Breast epithelium (tissue), 4 donors: ENCODE measurements at places on chromosomes 2 and 18. TPM values are rescaled to one million over a fixed set of nuclear protein-coding genes. Genes with fewer than 3 reads are reported as not detected.

DNA sequence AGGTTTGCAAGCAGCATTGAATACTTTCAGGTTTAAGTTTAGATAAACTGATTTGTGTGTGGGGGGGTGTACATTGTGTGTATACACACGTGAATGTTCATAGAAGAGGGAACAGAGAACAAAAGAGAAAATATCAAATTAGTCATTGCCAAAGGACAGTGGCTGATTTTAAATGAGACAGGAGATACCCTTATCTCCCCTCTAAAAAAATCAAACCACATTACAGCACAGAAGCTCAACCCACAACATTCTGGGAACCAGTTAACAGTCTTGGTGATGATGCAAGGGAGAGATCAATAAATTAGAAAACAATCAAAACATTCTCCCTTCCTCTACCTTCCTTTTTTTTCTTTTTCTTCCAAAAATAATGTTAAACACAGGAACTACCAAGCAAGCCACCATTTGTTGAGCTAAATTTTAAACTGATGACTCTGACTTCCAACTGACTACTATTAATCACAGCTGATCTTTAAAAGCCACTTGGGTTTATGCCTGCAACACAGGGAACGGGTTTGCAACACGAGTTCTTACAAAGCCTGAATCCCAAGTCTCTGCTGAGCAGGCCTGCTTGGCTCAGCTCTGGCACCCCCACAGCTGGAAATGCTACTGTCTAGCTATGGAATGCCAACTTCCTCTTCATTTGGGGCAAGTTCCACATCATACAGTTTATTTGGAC, 119.2 kb upstream of the ACVR1C start:
- no peak for DNase-seq

GRCh38 chr2:236334122-236334876, 70.1 kb upstream of the ASB18 start:
- DNase-seq: no peak

DNA sequence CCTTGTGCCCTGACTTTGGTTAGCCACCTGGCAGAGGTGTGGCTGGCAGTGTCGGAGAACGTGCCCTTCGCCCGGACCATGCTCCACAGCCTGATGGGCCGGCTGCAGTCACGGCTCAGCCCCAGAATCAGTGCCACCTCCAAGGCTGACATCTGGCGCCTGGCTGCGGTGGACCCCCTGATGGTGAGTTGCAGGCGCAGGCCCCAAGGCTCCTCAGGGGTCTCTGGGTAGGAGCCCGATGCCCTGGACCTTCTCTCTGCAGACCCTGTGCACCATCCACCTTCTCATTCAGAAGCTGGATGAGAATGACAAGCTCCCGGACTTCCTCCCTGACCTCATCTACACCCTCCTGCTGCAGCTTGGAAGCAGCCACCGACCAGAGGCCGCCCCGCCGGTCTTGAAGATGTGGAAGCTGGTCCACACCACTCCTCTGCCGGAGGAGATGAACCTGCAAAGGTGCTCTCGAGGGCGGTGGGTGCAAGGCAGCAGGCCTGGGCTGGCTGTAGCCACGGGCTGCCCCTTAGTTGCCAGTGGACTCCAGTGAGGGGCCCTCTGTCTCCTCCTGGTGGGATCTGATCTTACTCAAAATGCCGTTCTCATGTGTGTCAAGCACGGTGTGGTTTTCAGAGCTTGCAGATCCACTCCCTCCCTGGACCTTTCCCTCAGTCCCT, 32.1 kb downstream of the HJURP start:
- DNase-seq: no peak

GRCh38 chr2:144511226-144511810, 8.6 kb downstream of the ZEB2 start:
- DNase-seq: no peak

DNA sequence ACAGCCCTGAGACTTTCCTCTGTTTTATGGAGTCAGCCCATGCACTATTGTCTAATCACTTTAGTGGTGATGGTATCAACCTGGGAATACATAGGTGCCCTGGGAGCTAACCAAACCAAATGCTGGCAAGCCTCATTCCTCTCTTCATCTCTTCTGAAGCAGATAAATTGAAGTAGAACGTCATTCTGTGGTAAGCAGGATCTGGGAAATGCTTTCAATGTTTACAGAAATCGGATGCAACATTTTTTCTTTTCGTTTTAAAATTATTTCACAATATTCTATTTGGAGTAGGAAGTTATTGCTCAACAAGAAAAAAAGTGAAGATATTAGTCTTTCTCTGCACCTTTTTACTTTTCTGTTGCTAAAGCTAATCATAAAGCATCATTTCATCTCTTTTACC, 114.2 kb downstream of the RBMS1 start:
- no peak for DNase-seq

GRCh38 chr18:36509646-36510197, 212.2 kb downstream of the FHOD3 start:
- no peak for DNase-seq

DNA sequence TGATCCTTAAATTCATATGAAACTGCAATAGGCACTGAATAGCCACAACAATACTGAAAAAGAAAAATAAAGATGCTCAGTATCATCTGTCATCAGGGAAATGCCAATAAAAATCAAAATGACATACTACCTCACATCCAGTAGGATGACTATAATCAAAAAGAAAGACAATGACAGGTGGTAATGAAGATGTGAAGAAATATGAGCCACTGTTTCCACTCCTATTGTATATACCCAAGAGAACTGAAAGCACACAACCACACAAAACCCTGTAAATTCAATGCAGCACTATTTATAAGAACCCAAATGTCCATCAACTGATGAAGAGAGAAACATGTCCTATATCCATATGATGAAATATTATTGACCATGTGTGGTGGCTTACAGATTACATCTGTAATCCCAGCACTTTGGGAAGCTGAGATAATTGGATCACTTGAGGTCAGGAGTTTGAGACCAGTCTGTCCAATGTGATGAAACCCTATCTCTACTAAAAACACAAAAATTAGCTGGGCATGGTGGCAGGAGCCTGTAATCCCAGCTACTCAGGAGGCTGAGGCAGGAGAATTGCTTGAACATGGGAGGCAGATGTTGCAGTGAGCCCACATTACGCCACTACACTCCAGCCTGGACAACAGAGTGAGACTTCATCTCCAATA, 39.9 kb downstream of the MAP3K2 start:
- no peak for DNase-seq

GRCh38 chr2:27799646-27800010, 28.1 kb downstream of the MRPL33 start:
- no peak for DNase-seq

- no peak for DNase-seq
These were observed 9.2 kb upstream of the HK2 start for GRCh38 chr2:74824679-74825078.

SERPINB2 gene
- total RNA-seq: not detected

G6PC2 gene
- total RNA-seq: not detected

CACNB4 gene
- total RNA-seq: 11.5 TPM

RGPD4 gene
- not detected for total RNA-seq

AOX1 gene
- total RNA-seq: 111 TPM

ZFAND2B gene
- 52.0 TPM for total RNA-seq
